ENCODE measurements at places on chromosomes 6 and 20.

GRCh38 chr6:132788658-132789395 lies 9.6 kb downstream of the SLC18B1 start:
- no peak for DNase-seq

- no peak for DNase-seq
Observed at GRCh38 chr6:134317471-134318131, at the start of gene SGK1. Gene SGK1, minus strand, starts transcription at chr6:134318112. Its CDS starts 652 bp downstream, at chr6:134317460.

DNA sequence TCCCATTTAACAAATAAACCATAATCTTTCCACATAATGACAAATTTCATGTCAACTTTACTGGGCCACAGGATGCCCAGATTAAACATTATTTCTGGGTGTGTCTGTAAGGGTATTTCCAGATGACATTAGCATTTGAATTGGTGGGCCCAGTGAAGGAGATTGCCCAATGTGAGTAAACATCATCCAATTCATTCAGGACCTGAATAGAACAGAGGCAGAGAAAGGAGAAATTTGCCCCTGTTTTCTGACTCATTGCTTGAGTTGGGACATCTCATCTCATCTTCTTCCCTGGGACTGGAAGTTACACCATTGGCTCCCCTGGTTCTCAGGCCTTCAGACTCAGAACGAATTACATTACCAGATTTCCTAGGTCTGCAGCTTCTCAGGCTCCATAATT lies 142.9 kb downstream of the TPBG start:
- no peak for DNase-seq

GRCh38 chr20:2840138-2840966 lies at the start of the genes PCED1A and VPS16:
Gene PCED1A, minus strand, starts transcription at chr20:2840655. Its CDS starts 743 bp downstream, at chr20:2839912.
Gene VPS16, plus strand, starts transcription at chr20:2840745. Its CDS starts 30 bp downstream, at chr20:2840775.
- DNase-seq: peak; percentile 85

DNA sequence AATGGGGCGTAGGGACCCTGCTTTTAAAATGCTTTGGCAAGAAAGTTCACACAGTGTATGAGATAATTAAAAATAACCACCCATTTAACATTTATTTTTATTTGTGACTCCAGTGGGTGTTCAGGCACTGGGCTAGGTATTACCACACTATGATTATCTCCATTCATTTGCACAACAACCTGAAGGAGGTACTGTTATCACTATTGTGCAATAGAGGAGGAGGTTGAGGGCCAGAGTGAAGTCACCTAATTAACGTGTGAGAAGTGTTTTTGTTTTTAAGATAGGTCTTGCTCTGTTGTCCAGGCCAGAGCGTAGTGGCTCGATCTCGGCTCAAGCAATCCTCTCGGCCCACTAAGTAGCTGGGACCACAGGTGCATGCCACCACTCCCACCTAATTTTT lies 29.2 kb downstream of the MAK start:
- no peak for DNase-seq
